ENCODE measurements at places on chromosomes 2 and 18. TPM values are rescaled to one million over a fixed set of nuclear protein-coding genes. Genes with fewer than 3 reads are reported as not detected.

The UGT1A9 gene
- 4.7 TPM for total RNA-seq

The RHOB gene
- total RNA-seq = 166 TPM

The DLGAP1 gene
- total RNA-seq = not detected

The GPR45 gene
- total RNA-seq = not detected

The LAMA1 gene
- total RNA-seq = not detected

The SULT6B1 gene
- not detected for total RNA-seq

The UGT1A4 gene
- total RNA-seq = not detected

The SH2D6 gene
- 0.43 TPM for total RNA-seq

The ARHGEF33 gene
- 0.11 TPM for total RNA-seq

The REG3A gene
- not detected for total RNA-seq

The CTAGE1 gene
- total RNA-seq = not detected

The SIGLEC15 gene
- 0.09 TPM for total RNA-seq

The PLGLB2 gene
- not detected for total RNA-seq

The EN1 gene
- 1.1 TPM for total RNA-seq

The PLGLB1 gene
- total RNA-seq = 1.1 TPM

The SERPINB3 gene
- total RNA-seq = 0.26 TPM

The KCNG2 gene
- not detected for total RNA-seq

The MYCN gene
- not detected for total RNA-seq

The SERPINB4 gene
- 0.17 TPM for total RNA-seq

The ESPNL gene
- total RNA-seq = 0.13 TPM

The ATG16L1 gene
- 47.5 TPM for total RNA-seq

The MYO3B gene
- not detected for total RNA-seq

The KCNJ3 gene
- not detected for total RNA-seq

The QPCT gene
- total RNA-seq = 17.5 TPM

The GAL3ST2 gene
- 0.28 TPM for total RNA-seq

The SRSF7 gene
- total RNA-seq = 349 TPM

The TEKT4 gene
- total RNA-seq = not detected

The VWA3B gene
- total RNA-seq = 0.43 TPM

The ZNF512 gene
- total RNA-seq = 16.8 TPM

The ZNF385B gene
- total RNA-seq = not detected

The HOXD13 gene
- total RNA-seq = 0.34 TPM

The IGFBP5 gene
- total RNA-seq = 0.31 TPM

The MAPK4 gene
- 0.16 TPM for total RNA-seq

The RIT2 gene
- total RNA-seq = not detected

The RAPGEF4 gene
- total RNA-seq = 0.15 TPM

The IL1RL1 gene
- 1.3 TPM for total RNA-seq

The FAM110C gene
- total RNA-seq = 0.06 TPM

The BCL11A gene
- 0.06 TPM for total RNA-seq

Data from A549 treated with CpdA at 1 μM for 4 hours (cell line).